Activated CD8-positive, alpha-beta memory T cell treated with anti-CD3 and anti-CD28 coated beads, Interleukin-2, amount 10 ng/mL, durations not matched to agents 7 days and 5 days (primary cell): ENCODE measurements at places on chromosomes 2 and 18. TPM values are rescaled to one million over a fixed set of nuclear protein-coding genes. Genes with fewer than 3 reads are reported as not detected.

- DNase-seq: no peak
Observed at GRCh38 chr2:95056461-95057459, 31.3 kb downstream of the MAL start.

- DNase-seq: no peak
Observed at GRCh38 chr2:118345465-118345864, 257.2 kb downstream of the INSIG2 start.

DNA sequence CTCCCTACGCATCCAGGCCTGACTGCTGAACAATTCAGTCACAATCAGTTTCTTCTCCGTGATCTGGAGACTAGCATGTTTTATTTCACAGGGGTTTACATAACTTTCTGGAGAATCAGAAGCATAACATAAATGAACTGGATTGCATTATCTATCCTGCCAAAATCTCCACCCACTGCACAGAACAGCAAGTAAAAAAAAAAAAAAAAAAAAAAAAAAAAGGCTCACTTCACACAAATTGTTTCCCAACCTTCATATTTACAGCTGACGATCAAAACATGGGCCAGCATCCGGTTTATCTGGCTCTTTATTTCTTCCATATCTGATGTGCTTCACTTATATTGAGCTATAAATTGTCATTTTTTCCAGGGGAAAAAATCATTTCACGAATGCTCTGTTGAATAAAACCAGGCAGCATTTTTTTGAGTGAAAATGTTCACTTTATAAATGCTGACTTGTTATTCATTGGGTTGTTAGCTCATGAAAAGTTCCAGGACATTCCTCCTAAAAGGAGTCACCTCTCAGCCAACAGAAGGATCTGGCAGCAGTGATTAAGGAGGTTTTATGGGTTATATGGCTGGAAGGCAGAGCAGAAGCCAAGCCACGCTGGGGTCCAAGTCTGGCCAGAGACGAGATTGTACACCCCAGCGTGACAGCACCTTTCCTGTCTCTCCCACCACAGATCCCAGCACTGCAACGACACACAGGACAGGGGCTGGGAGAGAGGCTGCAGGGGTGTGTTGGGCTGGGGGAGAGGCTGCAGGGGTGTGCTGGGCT is 51.2 kb upstream of the GLI2 start:
- DNase-seq: no peak

VWC2L gene
- not detected for total RNA-seq

SEPTIN10 gene
- total RNA-seq: 0.54 TPM

PROC gene
- 0.30 TPM for total RNA-seq

- DNase-seq: no peak
Observed at GRCh38 chr2:229417916-229418315, 146.8 kb upstream of the PID1 start.

- DNase-seq: peak; percentile 61
Observed at GRCh38 chr2:44894058-44894457, 47.4 kb upstream of the SIX3 start.

KCNIP3 gene
- not detected for total RNA-seq

- DNase-seq: no peak
Observed at GRCh38 chr2:10465910-10466309, 17.8 kb upstream of the ODC1 start.

DNA sequence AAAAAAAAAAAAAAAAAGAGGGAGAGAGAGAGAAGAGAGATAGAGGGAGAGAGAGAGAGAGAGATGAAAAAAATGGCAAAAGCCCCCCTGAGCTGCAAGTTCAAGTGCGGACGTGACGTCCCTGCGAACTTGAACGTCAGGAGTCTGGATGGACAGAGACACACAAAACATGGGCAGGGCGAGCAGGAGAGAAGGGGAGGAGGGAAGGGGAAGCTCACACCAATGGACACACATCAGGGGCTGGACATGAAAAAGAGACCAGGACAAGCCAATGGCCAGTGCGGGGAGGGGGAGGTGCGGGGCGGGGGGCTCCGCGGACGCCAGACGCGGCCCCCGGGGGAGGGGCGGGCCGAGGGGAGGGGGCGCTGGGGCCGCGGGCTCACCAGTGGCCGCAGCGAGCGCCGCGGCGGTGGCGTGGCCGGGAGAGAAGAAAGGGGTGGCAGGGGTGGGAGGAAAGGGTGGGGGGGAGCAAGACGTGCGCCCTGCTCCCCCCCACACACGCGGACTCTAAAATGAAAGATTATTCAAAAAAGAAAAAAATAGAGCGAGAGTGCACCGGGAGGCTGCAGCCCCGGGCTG is at the start of gene BCL11A:
TSS of gene BCL11A (minus strand) at position 160 of the 579 bp plus-strand sequence. CDS start 384 bp downstream, outside the sequence.
- no peak for DNase-seq

DNA sequence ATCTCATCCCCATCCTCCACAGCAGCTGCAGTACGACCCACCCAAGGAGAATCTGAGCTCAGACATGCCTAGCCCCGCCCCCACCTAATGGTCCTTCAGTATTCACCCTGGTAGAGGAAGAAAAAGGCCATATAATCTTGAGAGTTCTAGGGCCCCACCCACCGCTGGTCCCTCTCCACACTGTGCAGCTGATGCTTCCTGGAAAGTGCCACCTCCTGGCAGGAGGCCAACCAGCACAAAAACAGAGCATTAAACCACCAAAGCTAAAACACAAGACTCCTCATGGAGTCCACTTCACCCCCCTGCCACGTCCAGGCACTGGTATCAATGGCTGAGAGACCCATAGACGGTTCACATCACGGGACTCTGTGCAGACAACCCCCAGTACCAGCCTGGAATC is 40.7 kb downstream of the MC4R start:
- DNase-seq: no peak

- DNase-seq: no peak
Observed at GRCh38 chr2:205060269-205060668, 515.0 kb downstream of the PARD3B start.

GRCh38 chr18:42080340-42080739 is 125.3 kb downstream of the PIK3C3 start:
- DNase-seq: no peak

DNA sequence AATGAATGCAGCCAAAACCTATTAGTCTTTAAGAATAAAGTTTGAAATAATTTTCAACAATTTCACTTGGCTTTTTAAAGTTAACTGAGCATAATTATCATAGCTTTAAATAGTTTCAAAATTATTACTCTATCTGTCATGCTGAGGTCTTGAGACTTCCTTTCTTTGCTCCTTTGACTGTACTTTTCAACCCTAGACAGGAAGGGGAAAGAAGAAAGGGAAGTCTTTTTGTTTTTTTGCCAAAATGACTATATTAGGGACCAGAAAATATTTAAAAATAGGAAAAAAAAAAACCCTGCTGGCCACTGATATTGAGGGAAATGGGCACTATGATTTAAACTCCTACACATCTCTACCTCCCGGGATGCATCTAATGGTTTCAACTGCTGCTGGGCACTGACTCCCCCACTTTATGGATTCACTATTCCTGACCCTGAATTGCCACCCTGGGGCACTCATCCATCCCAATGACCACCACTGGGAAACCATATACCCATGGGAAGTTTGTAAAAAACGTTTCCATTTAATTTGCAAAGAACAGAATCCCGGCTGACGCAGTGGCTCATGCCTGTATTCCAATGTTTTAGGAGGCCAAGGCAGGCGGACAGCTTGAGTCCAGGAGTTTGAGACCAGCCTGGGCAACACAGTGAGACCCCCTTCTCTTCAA is 50.5 kb downstream of the GAREM1 start:
- DNase-seq: no peak

GRCh38 chr2:205734436-205735037 is 52.2 kb downstream of the NRP2 start:
- DNase-seq: no peak

GRCh38 chr2:179751163-179751809 is 110.1 kb downstream of the ZNF385B start:
- DNase-seq: no peak

DNA sequence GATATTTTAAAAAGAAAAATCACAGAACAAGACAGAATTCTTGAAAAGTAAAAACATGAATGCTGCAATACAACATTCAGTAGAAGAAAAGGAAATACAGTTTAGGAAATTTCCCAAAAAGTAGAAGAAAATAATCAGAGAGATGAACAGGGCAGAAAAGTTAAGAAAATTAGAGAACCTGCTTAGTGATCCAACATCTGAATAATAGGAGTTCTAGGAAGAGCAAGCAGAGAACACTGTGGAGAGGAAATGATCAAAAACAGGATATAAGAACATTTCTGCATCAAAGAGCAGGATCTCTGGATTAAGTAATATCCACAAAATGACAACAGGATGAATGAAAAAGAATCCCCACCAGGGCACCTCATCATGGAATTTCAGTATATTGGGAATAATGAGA is 8.8 kb upstream of the FHOD3 start:
- no peak for DNase-seq

DNA sequence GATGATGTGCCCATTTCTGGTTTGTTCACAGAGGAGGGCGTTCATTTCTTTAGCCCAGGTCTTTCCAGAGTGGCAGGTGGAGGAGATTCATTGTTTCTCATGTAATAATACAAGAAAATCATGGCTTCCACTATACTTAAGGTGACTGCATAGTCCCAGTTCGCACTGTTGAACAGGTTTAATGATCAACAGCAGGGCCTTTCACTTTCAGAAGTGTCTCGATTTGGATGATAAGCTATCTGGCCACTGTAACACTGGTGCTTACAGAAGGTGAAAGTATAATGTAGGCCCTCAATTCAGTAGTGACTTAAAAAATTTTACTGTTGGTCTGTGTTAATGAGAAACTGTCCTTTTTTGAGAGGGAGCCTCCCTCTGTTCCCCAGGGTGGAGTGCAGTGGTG is 1.4 kb downstream of the RMC1 start:
- peak; percentile 53 for DNase-seq

DNA sequence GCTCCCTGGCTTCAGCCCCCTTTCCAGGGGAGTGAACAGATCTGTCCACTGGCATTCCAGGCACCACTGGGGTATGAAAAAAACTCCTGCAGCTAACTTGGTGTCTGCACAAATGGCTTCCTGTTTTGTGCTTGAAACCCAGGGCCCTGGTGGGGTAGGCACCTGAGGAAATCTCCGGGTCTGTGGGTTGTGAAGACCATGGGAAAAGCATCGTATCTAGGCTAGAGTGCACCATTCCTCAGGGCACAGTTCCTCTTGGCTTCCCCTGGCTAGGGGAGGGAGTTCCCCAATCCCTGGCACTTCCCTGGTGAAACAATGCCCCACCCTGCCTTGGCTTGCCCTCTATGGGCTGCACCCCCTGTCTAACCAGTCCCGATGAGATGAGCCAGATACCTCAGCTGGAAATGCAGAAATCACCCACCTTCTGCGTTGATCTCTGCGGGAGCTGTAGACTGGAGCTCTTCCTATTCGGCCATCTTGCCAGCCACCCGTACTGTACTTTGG is 34.1 kb downstream of the TFPI start:
- DNase-seq: no peak

PDE1A gene
- not detected for total RNA-seq

DNA sequence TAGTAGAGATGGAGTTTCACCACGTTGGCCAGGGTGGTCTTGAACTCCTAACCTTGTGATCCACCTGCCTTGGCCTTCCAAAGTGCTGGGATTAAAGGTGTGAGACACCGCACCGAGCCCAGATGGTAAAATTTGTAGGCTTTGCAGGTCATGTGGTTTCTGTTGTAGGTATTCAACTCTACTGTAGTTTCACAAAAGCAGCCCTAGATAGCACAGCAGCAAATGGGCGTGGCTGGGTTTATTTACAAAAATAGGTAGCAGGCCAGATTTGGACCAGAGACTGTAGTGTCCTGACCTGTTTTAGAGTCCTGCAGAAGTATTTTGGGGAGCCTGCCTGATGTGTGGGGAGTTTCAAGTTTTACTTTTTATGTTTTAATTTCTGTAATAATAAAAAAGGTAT is 84.1 kb upstream of the RASGRP3 start:
- DNase-seq: no peak

- no peak for DNase-seq
Observed at GRCh38 chr2:195622966-195623365, 34.1 kb upstream of the SLC39A10 start.

DNA sequence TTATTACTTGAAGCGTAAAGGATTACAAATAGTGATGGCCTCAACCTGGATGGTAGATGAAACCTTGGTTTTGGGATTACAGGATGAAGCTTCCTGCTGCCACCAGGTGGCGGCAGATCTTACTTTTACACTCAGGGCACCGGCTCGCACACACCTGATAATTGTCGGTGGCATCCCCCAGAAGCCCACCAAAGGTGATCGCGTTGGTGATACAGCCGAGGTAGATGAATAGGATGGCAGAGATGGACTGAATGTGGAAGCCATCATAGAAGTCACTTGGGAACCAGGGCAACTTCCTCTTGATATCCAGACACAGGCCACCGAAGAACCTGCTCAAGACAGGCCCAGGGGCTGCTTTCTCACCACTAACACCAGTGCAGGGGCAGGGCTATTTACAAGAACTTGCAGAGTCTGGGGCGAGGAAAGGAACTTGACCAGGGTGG is 51.8 kb downstream of the MTHFD2 start:
- peak; percentile 66 for DNase-seq

ZBTB14 gene
- total RNA-seq: 23.6 TPM

GPAT2 gene
- 19.6 TPM for total RNA-seq

DNA sequence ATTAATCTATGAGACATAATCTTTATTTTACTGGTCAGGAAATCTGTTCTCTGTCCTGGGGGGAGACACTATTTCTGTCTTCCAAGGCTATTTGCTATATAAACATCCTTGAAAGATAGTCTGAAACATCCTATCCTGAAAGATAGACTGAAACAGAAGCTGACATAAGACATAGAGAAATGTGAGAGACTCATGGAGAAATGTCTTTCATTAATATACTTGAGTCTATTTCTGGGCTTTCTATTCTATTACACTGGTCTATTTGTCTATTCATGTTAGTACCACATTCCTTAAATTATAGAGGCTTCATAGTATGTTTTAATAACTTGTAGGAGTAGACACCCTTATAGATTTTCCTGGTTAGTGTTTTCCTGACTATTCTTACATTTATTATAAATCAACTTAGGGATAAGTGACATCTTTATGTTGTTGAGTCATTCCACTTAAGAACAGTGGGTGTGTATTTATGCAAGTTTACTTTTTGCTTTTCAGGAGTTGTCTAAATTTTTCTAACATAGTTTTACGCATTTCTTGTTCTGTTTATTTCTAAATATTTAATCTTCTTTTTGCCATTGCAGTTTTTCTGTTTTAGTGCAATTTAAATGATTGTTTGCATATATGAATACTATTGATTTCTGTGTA is 244.9 kb upstream of the ZSWIM2 start:
- no peak for DNase-seq

IL1RN gene
- total RNA-seq: 1.8 TPM

DNA sequence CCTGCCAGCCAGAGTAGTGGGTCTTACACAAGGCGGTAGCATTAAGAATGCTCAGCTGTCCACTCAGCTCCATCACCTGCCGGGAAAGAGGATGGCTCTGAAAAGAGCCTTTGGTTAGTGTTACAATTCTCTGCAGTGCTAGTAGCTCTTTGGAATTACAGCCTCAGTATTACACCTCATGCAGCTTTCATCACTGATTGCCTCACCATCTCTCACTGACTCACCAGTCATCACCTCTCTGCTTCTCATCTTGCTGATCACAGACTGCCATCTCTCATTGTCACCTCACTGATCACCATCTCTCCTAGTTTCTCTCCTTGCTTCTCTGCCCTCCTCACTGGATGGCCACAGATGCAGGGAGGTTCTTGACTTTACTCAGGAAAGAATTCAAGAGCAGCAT is 573.5 kb upstream of the SETBP1 start:
- no peak for DNase-seq

GRCh38 chr2:185785156-185785555 is 46.6 kb downstream of the FSIP2 start:
- DNase-seq: no peak

PMAIP1 gene
- total RNA-seq: 64.7 TPM
